ENCODE measurements at places on chromosomes 1 and 21.

DNA sequence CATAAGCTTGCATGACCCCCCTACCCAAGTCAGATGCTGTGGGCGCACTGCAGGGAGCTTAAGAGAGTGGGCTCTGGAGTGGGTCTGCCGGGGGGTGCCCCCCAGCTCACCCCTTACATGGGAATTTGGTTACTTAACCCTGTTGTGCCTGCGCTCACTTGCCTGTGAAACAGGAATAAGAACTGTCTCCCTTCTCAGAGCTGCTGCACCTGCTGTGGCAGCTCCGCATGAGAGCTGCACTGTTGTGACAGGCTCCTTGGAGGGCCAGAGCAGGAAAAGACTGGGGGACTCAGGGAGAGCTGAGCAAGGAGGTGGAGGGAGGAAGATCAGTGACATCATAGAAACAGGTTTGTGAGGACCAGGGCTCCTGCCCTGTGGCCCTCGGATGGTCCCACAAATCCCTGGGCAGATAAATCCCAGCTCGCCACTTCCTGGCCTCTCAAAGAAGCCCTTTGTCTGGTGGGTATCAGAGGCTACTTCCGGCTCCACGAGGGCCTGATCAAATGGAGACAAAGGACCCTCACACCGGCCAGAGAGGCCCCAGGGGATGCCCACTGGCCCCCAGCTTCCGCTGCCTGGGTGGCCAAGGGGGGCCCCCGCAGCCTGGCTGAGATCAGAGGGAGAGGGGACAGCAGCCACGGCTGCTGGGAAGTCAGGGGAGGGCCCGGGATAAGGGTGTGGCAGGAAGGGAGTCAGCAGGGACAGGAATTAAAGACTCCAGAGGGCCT lies 28.9 kb upstream of the LAPTM5 start:
- H3K27me3 ChIP-seq: no peaks in the 10 kb centered on the region
- H3K27ac ChIP-seq: no peak overlapping the region
- H3K4me1 ChIP-seq: peaks cover 17% of the 10 kb centered on the region
- H3K4me3 ChIP-seq: no peak overlapping the region
- DNase-seq: no peak

GRCh38 chr1:219837994-219838294 lies 90.4 kb downstream of the SLC30A10 start:
- H3K36me3 ChIP-seq: no peaks in the 10 kb centered on the region
- no peaks in the 10 kb centered on the region for H3K27me3 ChIP-seq
- H3K27ac ChIP-seq: no peak overlapping the region

- no peak for DNase-seq
- H3K27me3 ChIP-seq: no peaks in the 10 kb centered on the region
- no peak overlapping the region for H3K27ac ChIP-seq
These were observed 51.2 kb downstream of the B3GALT5 start for GRCh38 chr21:39663742-39664492.

GRCh38 chr1:156873659-156874058 lies 13.0 kb downstream of the NTRK1 start:
- no peak overlapping the region for H3K27ac ChIP-seq
- no peak for DNase-seq
- no peak overlapping the region for H3K4me3 ChIP-seq
- no peaks in the 10 kb centered on the region for H3K36me3 ChIP-seq
- no peaks in the 10 kb centered on the region for H3K4me1 ChIP-seq

- no peak overlapping the region for H3K4me3 ChIP-seq
- no peaks in the 10 kb centered on the region for H3K36me3 ChIP-seq
- no peaks in the 10 kb centered on the region for H3K27me3 ChIP-seq
These were observed 371.6 kb downstream of the PRDM2 start for GRCh38 chr1:14071581-14071980.

DNA sequence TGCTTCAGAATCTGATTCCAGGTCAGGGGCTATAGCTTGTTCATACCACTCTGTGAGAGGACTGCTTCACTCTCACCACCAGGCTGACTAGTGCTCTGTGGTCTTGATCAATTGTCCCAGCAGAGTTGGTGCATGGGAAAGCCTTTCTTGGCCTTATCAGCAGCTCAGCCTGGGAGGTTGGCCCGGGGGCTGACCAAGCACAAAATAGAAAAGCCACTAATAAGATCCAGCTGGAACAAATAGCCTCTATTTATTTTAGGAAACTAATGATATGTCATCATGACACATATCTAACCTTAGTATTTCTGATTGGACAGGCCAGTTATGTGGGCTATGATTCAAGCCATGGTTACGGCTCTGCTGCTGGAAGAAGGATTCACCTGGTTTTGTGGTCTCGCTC lies 134.2 kb downstream of the GDAP2 start:
- H3K4me1 ChIP-seq: no peaks in the 10 kb centered on the region
- H3K4me3 ChIP-seq: no peak overlapping the region
- H3K27me3 ChIP-seq: no peaks in the 10 kb centered on the region
- no peak overlapping the region for H3K27ac ChIP-seq

DNA sequence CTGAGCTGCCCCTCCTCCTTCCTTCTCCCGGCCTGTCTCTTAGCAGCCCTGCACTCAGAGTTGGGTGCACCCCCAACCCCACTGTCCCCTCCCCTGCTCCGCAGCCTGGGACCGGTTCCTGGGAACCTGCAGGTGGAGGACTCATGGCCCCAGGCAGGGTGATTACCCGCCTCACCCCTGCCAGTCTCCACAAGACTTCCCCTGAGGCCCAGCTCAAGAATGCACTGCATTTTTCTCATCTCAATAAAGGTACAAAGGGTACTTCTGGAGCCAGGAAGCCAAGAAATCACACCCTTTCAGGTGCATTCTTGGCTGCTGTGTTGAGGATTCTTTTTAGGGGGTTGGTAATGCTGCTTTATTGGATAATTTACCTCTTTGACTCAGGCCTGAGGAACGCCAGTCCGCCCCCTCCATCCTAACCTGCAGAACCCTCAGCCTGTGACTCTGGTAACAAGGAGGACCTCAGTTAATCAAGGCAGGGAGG lies 126.3 kb upstream of the TMPRSS2 start:
- H3K27me3 ChIP-seq: no peaks in the 10 kb centered on the region
- H3K4me3 ChIP-seq: no peak overlapping the region
- no peaks in the 10 kb centered on the region for H3K4me1 ChIP-seq
- H3K27ac ChIP-seq: no peak overlapping the region

GRCh38 chr1:86356247-86356646 lies 39.9 kb downstream of the ODF2L start:
- no peak overlapping the region for H3K4me3 ChIP-seq
- no peaks in the 10 kb centered on the region for H3K4me1 ChIP-seq
- no peak overlapping the region for H3K27ac ChIP-seq
- H3K36me3 ChIP-seq: peaks cover 6% of the 10 kb centered on the region

- no peak overlapping the region for H3K27ac ChIP-seq
- no peak for DNase-seq
- H3K4me3 ChIP-seq: no peak overlapping the region
- H3K4me1 ChIP-seq: peaks cover 13% of the 10 kb centered on the region
- H3K27me3 ChIP-seq: no peaks in the 10 kb centered on the region
- no peaks in the 10 kb centered on the region for H3K36me3 ChIP-seq
These were observed 32.3 kb downstream of the TENT5C start for GRCh38 chr1:117638141-117638540.

DNA sequence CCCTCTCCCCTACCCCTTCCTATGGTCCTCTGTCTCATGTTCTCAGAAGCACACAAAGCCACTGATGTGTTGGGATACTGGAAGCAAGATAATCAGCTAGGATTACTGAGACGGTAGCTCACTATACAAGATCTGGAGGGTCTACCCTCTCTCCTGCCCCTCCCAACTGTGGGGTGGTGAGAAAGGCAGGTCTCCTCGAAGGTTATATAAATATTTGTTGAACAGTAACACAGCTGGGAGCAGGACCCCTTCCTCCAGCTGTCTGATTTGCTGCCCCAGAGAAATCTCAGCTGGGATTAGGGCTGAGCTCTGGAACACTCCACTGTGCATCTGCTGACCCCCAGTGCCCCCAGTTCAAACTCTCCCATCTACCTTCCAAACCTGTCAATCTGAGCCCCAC lies 94.2 kb upstream of the IPO9 start:
- H3K36me3 ChIP-seq: no peaks in the 10 kb centered on the region
- H3K4me3 ChIP-seq: no peak overlapping the region
- peaks cover 9% of the 10 kb centered on the region for H3K4me1 ChIP-seq
- peaks cover 9% of the 10 kb centered on the region for H3K27me3 ChIP-seq
- no peak overlapping the region for H3K27ac ChIP-seq

DNA sequence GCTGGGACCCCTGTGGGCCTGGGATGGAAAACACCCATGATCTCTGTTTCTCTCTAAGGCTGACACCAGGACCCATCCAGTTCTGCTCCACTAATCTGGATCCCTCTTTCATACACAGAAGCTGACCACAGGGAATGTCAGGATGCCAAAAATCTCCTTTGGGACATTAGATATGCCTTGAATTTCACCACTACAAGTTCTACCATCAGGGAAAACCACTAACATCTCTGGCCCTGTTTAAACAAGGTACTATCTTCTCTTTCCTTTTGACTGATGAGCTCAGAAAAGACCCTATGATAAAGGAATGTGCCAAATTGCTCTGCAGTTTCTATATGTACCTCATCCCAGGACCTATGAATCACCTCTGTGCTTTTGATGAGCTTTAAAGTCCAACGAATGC lies 10.2 kb upstream of the PLXNA2 start:
- no peak overlapping the region for H3K4me3 ChIP-seq
- H3K27me3 ChIP-seq: peaks cover 10% of the 10 kb centered on the region
- H3K27ac ChIP-seq: no peak overlapping the region

GRCh38 chr1:7842517-7842916 lies 10.3 kb downstream of the UTS2 start:
- H3K4me1 ChIP-seq: no peaks in the 10 kb centered on the region
- no peaks in the 10 kb centered on the region for H3K27me3 ChIP-seq
- H3K4me3 ChIP-seq: no peak overlapping the region
- H3K27ac ChIP-seq: no peak overlapping the region
- DNase-seq: no peak

DNA sequence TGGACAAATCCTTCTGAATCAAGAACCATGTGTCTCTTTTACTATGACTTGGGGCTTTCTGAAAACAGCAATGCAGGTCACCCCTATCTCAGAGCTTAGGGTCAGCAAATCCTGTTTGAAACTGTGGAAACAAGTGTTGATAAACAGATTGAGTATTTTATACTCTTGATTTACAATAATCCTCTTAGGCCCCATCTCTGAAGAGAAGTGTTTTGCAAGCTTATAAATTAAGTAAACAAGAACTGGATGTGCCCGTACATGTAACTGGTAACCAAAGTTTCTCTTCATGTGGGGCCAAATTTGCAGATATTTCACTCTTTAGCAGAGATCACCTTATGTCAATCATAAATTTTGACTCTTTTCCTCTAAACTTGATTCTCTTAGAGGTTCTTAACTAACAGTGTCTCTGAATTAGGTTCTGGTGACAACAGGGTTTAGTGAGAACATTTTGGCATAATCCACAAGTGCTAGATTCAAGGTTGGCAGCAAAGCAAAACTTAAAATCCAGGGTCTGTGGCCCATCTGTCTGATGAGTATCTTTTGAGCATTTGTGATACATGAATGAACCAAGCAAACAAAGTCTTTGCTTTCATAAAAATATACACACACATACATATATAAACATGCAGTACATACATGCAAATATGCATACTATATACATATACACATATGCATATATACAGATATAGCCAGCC lies 183.0 kb upstream of the HOOK1 start:
- no peak overlapping the region for H3K4me3 ChIP-seq
- H3K27me3 ChIP-seq: no peaks in the 10 kb centered on the region
- H3K36me3 ChIP-seq: no peaks in the 10 kb centered on the region
- H3K4me1 ChIP-seq: no peaks in the 10 kb centered on the region

GRCh38 chr1:205239078-205239477 lies 11.3 kb downstream of the TMCC2 start:
- no peaks in the 10 kb centered on the region for H3K36me3 ChIP-seq
- no peak overlapping the region for H3K4me3 ChIP-seq
- no peak overlapping the region for H3K27ac ChIP-seq
- no peak for DNase-seq
- H3K4me1 ChIP-seq: no peaks in the 10 kb centered on the region
- no peaks in the 10 kb centered on the region for H3K27me3 ChIP-seq

- DNase-seq: no peak
- no peaks in the 10 kb centered on the region for H3K4me1 ChIP-seq
- peaks cover 10% of the 10 kb centered on the region for H3K36me3 ChIP-seq
- H3K27ac ChIP-seq: no peak overlapping the region
- H3K27me3 ChIP-seq: no peaks in the 10 kb centered on the region
- H3K4me3 ChIP-seq: no peak overlapping the region
These were observed 87.9 kb downstream of the GTF2B start for GRCh38 chr1:88803444-88803843.

- peaks cover 51% of the 10 kb centered on the region for H3K36me3 ChIP-seq
- DNase-seq: no peak
- H3K27me3 ChIP-seq: no peaks in the 10 kb centered on the region
- H3K27ac ChIP-seq: no peak overlapping the region
- no peak overlapping the region for H3K4me3 ChIP-seq
These were observed 29.3 kb upstream of the SERPINC1 start for GRCh38 chr1:173946380-173946921.

GRCh38 chr1:232183802-232184201 lies 446.1 kb downstream of the SIPA1L2 start:
- H3K27ac ChIP-seq: no peak overlapping the region
- no peaks in the 10 kb centered on the region for H3K27me3 ChIP-seq
- no peaks in the 10 kb centered on the region for H3K36me3 ChIP-seq
- no peaks in the 10 kb centered on the region for H3K4me1 ChIP-seq
- DNase-seq: no peak
- H3K4me3 ChIP-seq: no peak overlapping the region

DNA sequence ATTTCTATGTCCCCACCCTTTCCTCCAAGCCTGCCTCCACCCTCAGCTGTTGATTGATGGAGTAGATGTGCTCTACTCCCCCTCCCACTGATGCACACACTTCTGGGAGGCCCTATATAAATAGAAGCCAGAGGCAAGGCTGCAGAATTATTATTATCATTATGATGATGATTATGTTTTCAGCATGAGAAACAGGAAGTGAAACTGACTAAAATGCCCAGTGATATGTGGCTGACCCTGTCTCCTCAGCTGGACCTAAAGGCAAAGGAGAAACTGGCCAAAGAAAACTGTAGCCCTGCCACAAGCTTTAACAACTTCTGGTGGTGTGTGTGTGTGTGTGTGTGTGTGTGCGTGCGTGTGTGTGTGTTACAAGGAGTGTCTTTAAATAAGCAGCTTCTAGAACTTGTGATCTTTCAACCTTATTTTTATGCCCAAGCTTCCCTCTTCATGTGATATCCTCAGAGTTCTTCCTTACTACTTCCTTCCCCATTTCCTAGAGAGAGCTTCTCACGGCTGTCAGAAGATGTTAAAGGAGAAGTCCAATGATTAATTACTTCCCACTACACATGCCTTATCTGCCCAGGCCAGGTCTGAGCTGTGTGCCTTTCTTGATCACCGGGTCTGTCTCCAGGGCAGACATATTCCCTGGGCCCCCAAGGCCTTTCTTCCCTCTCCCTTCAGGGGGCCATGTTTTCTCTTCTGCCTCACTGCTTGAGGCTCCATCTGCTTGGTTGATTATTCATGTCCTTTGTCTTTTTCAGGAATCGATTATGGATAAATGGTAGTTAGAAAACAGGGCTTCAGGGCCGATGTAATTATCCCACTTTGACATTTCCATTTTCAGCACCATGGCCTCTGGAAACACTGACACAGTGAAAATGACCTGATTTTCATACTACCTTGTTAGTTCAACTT lies 11.6 kb upstream of the MAPKAPK2 start:
- H3K4me3 ChIP-seq: no peak overlapping the region
- H3K36me3 ChIP-seq: no peaks in the 10 kb centered on the region
- peaks cover 8% of the 10 kb centered on the region for H3K4me1 ChIP-seq
- H3K27ac ChIP-seq: peak overlapping the region; percentile 63
- no peaks in the 10 kb centered on the region for H3K27me3 ChIP-seq

GRCh38 chr1:156417401-156418020 lies 48.5 kb downstream of the RHBG start:
- no peak for DNase-seq
- H3K4me1 ChIP-seq: peaks cover 25% of the 10 kb centered on the region
- no peaks in the 10 kb centered on the region for H3K36me3 ChIP-seq
- H3K27me3 ChIP-seq: peaks cover 23% of the 10 kb centered on the region
- H3K27ac ChIP-seq: no peak overlapping the region
